GM20000 (cell line): ENCODE measurements at places on chromosomes 2 and 18.

DNA sequence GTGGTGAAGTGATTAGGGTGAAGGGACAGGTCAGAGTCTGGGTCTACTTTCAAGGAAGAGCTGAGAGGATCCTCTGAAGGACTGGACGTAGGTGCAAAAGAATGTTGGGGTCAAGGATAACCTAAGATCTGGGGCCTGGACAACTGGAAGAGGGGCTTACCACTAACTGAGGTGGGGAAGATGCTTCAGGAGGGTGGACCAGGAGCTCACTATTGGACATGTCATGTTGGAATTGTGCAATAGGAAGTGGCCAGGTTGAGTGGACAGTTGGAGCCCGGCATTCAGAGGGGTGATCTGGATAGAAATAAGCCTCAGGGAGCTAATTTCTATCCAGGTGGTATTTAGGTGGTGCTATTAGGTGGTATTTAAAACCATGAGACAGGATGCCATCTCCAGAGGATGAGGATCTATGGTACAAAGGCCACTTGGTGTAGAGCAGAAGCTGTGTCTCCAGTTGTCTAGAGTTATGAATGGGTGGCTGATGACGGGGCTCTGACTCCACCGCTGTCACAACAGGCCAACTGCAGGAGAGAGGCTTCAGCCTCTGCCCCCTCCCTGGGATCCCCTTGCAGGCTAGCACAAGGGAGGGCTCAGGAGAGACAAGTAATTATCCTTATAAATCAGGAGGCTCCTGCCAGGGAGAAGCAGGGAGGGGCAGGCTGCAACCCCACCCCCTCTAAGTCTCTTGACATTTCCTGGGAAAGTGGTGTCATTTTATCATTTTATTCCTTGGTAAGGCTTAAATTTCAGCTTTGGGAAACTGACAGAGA lies 158.0 kb downstream of the SMAD7 start:
- no peak for DNase-seq

GRCh38 chr2:105802587-105802986 lies 57.9 kb downstream of the NCK2 start:
- DNase-seq = peak; percentile 38

GRCh38 chr18:14921031-14921430 lies 173.1 kb downstream of the ANKRD30B start:
- DNase-seq = no peak

- peak; percentile 55 for DNase-seq
Observed at GRCh38 chr2:9548506-9548905, 7.1 kb downstream of the ADAM17 start.

- no peak for DNase-seq
Observed at GRCh38 chr2:38523728-38524437, 78.8 kb downstream of the HNRNPLL start.

GRCh38 chr2:29233428-29233827 lies 118.2 kb downstream of the CLIP4 start:
- DNase-seq = no peak

- no peak for DNase-seq
Observed at GRCh38 chr2:146312899-146313298, 1531.9 kb upstream of the ACVR2A start.

DNA sequence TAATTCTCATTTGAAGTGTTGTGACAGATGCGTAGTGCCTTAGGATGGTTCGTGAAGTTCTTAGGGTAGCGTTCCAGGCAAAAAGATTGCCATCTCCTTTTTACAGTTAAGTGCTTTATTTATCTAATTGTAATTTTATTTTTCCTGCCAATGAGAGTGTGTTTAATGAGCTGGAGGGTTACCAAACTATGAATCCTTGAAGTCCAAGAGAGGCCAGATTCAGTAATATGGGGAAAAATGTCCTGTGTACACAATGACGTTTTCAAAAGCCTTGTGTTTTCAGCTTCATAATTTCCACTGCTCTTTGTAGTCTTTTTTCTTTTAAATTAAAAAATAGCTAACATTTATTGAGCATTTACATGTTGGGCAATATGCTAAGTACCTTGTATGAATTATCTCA lies 23.8 kb downstream of the ACYP2 start:
- no peak for DNase-seq

DNA sequence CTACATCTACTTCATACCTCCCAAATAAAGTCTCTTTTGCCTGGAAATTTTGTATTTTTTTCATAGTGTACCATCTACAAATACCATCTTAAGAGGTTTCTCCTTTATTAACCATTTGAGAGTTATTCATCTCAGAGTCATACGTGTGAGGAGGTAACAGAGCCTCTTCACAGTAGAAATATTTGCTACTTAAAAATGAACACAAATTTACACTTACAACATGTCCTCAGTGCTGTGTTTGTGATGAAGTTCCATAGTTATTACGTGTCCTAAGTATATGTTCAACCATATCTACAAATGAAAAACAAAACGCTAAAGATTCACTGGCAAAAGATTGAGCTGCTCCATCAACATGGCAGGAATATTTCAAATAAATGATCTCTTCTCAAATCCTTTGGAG lies 48.5 kb upstream of the HNRNPA3 start:
- no peak for DNase-seq

GRCh38 chr2:237196409-237196808 lies 110.7 kb downstream of the COPS8 start:
- no peak for DNase-seq

GRCh38 chr2:134426721-134427120 lies 172.8 kb downstream of the MGAT5 start:
- no peak for DNase-seq

GRCh38 chr2:73350035-73350691 lies 35.5 kb upstream of the ALMS1 start:
- no peak for DNase-seq

DNA sequence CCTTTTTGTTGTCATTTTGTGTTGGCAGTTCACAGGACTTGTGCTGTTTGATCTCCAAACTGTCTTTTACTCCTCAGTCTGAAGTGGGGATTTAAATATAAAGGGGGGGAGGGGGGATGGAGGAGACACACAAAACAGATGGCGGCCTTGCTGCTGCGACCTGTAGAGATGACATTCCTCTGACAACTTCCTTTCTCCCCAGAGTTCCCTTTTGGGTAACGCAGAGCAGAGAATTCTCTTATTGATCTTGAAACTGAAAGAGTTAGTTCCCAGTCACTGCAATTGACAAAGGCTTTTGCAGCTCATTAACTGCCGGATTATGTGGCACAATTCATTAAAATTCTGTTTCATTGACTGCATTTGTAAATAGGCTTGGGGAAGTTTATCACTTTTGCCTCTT lies 279.3 kb downstream of the TSN start:
- no peak for DNase-seq

DNA sequence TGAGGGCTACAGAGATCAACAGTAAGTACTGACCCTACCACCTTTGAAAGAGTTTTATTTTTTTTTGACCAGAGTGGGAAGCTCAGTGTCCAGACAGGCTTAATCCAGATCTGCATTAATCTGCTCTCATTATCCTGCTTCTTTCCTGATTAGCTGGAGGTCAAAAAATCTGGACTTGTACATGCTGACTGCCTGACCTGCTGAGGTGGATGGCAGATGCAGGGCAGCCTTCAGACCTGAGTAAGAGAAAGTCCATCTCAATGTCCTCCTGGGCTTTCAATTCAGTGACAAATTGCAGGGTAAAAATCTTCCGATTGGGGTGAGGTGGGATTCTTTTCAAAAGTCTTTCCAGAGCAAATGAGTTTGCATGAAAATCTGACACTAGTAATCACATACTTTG lies 998.8 kb upstream of the PIK3C3 start:
- DNase-seq = no peak

DNA sequence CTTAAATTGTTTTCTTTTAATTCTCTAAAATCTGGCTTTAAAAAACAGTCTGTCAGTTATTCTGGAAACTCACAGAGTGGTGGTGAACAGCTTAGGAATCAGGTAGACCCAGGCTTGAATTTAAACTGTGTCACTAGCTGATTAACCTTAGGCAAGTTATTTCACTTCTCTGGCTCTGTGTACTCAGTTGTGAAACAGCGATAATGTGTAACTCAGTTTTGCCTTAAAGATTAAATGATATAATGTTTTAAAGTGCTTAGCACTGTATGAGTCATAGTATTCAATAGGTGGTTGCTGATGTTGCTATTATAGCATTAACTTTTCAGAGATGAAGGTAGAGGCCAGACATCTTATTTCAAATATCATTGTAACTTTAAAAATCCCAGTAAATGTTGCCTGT lies 40.7 kb downstream of the PKP4 start:
- no peak for DNase-seq

DNA sequence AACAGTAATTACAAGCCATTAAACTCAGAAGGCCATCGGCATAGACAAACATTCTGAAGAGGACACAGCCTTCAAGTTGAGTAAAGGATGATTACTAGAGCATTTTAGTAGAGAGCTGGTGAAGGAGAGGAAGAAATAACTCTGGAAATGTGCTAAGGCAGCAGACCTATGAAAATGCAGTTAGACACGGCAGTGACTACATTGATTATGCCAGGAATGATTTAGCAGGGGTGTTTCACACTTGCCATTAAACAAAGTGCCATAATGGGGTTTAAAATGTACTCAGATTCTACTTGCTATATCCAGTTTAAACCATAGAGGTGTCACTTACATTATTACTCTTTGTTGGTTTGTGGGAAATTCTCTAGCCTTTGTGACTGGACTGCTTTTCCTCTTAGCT lies 372.3 kb downstream of the CPS1 start:
- DNase-seq = no peak

DNA sequence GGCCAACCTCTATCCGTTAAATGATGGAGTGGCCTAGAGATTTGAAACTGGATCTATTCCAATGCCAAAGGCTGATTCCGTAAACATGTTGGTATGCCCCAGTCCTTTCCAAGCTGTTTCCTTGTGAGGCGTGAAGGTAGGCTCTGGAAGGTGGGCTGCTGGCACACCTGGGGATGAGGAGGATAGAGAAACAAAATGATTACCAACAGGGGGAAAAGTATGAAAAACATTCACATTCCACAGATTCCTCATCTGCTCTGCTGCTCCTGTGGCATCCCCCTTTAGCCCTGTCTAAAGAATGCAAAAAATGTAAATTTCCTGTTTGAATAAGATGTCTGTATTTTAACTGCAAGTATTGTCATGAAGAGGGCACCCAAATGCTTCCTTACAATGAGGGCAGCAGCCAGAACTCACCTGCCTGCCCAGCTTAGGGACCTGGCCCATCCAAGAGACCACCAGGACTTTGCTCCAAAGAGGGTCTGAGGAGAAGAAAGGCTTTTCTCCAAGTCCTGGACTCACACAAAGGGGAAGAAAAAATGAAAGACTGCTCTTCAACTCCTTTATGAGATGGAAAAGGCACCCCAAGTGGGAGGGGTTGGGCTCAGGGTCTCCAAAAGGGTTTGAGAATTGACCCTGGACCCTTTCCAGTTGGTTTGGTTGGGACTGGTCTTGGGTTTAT lies 132.3 kb upstream of the PELI1 start:
- no peak for DNase-seq

DNA sequence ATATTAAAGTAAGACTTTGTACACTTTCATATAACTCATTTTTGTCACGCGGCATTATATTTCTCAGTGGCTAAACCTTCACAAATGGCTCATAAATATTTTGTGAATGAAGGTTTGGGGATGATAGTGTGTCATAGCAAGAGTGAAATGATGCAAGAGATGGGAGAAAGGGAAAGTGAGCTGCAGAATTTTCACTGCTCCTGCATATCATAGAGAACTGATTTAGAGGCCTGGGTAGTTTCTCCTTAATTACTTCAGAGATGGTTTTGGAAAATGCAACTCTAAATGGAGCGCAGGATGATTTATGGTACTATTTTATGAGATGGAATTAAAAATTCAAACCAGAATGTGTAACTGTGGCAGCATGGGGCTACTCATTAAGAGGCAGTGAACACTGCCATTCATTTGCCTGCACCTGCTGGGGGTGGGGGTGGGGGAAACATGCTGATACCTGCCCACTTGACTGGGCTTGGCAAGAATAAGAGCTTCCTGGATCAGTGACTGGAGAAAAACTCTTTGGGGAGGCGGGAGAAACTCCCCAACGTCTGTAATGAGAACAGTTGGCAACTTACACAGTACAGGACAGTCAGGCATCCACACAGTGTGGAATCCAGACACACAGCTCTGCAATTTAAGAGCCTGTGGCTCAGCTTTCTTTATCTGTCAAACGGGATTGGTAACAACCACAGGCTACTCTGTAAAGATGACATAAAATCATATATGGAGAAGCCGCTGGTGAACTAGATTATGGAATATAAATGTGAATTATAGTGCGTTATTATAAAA lies 941.9 kb downstream of the SLC4A3 start:
- DNase-seq = no peak

GRCh38 chr2:130372055-130372832 lies 16.4 kb downstream of the PTPN18 start:
- DNase-seq = peak; percentile 91

DNA sequence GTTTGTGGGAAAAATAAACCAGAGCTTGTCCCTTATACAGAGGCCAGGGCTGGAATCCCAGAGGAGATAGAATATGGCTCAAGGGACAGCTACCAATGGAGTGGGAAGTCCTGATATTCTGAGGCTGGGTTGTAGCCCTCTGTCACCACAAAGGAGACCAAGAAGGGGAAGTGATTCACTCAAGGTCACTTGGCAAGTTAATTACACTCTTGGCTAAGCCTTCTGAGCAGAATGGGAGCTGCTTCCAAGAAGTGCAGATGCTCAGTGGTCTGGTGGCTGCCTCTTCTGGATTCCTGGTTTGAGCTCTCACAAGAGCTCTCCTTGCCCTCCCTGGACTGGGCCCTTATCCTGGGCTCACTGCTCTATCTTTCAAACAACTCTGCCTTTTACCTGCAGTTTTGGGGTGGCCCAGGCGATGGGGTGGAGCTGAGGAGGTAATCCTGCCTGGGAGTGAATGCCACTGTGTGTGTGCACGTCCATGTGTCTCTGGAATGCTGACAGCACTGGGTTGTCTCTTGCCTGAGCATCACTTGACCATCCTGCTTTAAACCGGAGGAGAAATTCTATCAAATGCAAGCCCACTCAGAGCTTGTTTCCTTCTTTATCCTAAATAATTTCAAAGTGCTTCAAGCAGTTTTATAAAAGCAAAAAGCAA lies 168.2 kb downstream of the KCNS3 start:
- DNase-seq = no peak

DNA sequence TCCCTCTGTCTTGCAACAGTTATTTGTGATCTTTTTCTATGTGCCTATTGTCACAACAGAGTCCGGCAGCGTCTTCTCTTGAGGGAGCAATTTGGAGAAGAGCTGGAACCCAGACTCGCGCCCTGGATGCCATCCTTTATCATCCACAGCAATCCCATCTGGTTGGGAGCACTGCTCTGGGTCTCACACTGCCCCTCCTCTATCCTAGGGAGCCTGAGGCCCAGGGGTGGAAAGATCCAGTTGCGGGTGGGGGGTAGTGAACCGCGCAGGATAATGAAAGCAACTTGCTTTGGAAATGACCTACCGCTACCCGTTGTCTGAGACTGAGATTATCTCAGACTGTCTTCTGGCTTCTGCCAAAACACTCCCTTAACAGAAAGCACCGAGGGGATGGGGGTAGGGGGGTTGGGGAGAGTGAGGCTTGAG lies 713 bp downstream of the WBP1 start:
- DNase-seq = no peak
